Esophagus squamous epithelium (tissue), 5 donors: ENCODE measurements at places on chromosomes 7 and 10.

DNA sequence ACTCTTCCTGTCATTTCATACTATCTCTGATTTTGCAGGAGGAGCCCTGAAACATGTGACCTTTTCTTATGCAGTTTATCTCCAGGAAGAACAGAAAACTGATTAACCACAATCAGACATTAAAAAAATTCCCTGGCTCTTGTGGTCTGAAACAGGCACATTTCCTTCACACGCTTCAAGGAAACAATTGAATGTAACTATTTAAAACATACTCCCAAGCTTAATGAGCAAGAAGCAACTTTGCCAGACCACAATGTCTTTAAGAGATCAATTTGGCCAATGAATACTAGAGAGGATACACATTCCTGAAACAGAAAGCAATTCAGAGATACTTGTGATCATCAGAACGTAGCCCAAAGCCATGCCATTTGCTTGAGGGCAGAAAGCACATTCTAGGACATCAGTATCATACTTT is 65.8 kb downstream of the PIP4K2A start:
- DNase-seq = no peak

GRCh38 chr7:158093156-158093796 is 494.3 kb downstream of the PTPRN2 start:
- DNase-seq = no peak

DNA sequence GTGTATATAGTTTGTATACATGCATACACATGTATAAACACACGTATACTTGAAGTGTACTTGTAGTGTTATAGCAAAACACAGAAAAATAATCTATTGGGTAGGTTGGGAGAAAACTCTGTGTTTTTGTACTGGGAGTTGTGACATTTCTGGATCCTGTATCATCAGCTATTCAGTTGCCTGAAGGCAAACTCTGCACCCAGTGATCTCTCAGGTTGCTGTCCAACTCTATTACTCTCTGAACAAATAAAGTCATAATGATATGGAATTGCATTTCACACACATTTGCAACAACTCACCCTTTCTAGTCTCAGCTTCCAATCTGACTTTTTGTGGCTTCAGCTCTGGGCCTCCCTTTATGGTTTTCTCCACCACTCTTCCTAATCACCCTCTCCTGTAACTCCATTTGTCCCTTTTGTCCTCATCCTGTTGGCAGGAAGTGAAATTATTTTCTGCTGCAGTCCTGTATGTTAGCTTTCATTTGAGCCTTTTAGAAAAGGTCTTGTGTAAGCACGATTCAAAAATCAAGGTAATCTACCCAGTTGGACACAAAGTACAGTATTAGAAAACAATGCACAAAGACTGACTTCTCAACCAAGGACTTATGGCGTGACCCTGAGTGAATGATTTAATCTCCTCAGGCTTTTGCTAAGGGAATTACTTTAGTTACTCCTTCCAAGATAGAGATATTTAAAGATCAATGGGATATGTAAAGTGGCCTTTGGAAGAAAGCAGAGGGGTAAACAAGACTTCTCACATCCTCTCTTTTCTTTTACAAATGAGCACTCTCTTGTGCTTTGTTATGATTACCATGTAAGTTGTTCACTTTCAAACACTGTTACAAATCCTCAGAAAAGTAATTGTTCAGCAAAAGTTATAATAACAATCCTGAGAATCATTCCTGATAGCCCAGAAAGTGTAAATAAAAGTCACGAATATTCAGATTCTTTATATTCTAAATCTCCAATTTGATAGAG is 249.1 kb downstream of the KCND2 start:
- DNase-seq = no peak

DNA sequence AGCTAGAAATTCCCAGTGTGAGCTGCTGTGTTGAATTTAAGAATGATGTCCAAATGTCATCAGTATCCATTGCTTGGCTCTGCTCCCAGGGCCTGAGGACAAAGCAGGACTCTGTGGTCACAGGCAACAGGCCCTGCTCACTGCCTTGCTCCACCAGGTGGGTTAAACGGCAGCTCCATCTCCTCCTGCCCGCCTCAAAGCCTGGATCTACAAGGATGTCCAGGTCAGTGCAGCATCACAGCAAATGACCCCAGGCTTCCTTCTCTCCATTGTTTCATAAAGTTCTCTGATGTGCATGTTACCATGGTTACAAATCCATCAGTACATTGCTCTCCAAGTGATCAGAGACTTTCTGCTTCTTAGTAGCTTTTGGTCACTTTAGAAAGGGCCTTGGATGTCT is 322.0 kb upstream of the ZNF32 start:
- DNase-seq = no peak

GRCh38 chr7:120462991-120463390 is 190.0 kb downstream of the KCND2 start:
- no peak for DNase-seq

DNA sequence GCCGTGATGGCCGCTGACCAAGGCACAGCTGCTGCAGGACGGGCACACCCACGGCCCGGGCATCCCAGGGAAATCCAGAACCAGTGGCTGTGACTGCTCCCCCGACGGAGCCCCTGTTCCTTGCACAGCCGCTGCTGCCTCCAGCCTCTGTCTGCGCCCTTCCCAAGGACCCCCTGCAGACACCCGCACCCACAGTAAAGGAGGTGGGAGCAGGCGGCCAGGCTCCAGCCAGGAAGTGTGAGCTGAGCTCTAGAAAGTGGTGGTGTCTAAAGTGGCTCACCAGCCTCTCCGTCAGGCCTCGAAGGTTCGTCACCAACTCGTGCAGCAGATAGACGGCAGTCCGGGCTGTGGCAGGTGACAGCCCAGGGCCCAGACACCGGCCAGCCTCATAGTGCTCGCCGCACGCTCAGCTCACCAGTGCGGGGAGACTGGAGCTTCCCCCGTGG is 306.7 kb downstream of the DNAJB6 start:
- DNase-seq = no peak

DNA sequence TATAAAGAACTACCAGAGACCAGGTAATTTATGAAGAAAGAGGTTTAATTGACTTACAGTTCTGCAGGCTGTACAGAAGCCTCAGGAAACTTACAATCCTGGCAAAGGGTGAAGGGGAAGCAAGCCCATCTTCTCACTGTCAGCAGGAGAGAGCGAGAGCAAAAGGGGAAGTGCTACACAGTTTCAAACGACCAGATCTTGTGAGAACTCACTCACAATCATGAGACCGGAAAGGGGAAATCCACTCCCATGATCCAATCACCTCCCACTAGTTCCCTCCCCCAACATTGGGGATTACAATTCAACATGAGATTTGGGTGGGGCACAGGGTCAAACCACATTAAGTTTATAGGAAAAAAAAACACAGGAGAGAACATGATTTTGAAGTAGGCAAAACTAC is 222.1 kb upstream of the SHH start:
- no peak for DNase-seq

DNA sequence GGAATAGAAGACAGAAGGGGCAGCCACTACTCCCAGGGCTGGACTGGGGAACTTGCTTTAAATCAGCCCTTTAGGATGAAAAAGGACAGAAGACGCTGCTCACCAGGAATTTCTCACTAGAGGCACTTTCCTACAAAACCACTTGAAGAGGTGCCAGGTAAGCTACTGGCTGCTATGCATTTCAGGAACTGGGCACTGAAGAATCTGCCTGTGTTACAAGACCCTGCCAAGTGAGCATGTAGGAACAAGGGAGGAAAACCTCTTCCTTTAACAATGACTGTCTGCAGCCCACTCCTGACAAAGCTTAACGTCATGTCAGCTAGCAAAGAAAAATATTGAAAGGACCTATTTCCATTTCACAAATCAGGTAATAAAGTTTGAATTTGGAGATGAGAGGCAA is 5.8 kb upstream of the AGMO start:
- no peak for DNase-seq

GRCh38 chr10:108755646-108756045 is 1167.7 kb downstream of the XPNPEP1 start:
- no peak for DNase-seq

DNA sequence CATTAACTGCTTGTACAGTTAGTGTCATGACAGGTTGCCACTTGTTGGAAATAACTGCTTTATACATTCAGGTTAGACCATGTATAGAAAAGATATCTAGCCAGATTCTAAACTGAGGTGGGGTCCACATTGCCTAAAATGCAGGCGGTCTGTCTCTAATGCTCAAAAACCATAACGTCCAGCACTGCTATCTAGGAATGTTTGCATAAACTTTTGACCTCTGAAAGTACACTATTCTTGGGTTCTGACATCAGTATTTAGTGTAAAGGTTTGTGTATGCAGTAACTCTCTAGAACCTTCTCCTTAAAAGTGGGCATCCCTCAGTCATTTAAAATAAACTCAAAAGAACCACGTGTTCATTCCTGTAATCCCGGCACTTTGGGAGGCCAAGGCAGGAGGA is 10.3 kb upstream of the FAM171A1 start:
- no peak for DNase-seq

DNA sequence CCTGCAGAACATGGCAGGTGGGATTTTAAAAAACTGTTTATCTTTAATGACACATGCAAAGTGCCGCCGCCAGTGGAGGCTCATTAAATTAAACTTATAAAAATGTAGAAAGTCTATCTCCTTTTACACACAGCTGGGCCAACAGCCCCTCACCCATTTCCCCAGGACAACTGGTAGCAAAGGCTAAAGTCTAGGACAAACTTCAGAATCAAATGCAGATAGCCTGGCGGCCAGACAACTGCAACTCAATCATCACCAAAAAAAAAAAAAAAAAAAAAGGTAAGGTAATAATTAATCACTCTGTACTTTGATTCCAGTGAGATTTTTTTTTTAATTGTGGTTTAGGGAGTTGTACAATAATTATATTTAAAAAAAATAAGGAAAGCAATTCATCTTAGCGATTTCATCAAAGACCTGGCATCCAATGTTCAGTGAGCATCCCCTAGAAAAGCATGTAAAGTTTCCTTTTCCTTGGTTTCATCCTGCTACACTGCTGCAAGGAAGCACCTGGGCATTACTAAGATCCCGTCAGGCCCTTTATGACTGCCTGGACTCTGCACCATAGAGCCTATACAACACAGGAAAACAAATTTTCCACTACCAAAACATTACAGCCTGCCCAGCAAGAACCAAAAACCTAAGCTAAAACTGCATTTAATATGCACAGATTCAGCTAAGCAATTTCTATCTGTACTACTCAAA is 98.5 kb downstream of the GRB10 start:
- DNase-seq = no peak

GRCh38 chr10:118754229-118754555 is 578 bp downstream of the CACUL1 start:
- DNase-seq = no peak

DNA sequence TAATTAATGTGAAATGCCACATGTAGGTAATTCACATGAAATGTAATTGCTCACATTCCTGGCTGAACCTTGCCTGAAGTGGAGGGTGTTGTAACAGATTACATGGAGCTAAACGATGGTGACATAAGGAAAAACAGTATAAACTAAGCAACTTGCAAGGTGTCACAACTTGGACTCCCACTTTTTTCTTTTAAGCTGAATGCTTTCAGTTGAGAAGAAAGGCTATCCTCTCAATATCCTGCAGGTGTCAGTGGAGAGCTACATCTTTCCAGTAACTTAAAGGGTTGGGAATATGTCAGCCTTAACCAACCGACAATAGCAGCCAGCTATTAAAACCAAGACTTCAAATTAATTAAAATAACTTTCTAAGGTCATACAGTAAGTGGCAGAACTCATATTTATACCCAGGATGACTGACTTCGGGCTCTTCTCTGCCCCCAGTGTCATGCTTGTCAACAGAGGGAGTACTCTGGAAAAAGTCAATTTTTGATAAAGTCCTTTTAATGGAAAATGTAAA is 33.7 kb downstream of the NRBF2 start:
- DNase-seq = no peak
